ENCODE measurements at places on chromosomes 3 and 15. TPM values are rescaled to one million over a fixed set of nuclear protein-coding genes. Genes with fewer than 3 reads are reported as not detected.

Gene JMJD7
- 28.0 TPM for polyA plus RNA-seq

Gene IVD
- 25.7 TPM for polyA plus RNA-seq

DNA sequence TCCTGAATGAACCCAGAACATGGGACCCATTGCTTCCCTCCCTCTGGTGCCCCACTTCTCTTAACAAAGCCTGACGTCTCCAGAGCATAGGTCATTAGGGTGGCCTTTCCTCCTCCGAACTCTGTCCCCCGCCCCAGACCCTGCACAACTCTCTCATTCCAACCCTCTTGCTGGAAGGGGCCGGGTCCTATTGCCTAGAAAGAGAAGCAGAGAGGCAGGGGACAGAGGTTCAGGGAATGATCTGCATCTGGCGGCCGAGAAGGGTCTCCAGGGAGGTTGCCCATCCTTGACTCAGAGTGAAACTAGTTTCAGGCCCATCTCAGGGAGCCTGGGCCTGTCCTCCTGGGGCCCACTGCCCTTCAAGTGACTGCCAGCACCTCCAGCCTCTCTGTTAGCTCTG is 79.0 kb downstream of the LINGO1 start:
- H3K27me3 ChIP-seq: no peaks in the 10 kb centered on the region
- H3K36me3 ChIP-seq: no peaks in the 10 kb centered on the region
- no peaks in the 10 kb centered on the region for H3K4me1 ChIP-seq
- no peak overlapping the region for H3K4me3 ChIP-seq
- H3K27ac ChIP-seq: no peak overlapping the region
- DNase-seq: no peak

Gene SLTM
- 92.1 TPM for polyA plus RNA-seq

Gene NR2E3
- polyA plus RNA-seq: not detected

DNA sequence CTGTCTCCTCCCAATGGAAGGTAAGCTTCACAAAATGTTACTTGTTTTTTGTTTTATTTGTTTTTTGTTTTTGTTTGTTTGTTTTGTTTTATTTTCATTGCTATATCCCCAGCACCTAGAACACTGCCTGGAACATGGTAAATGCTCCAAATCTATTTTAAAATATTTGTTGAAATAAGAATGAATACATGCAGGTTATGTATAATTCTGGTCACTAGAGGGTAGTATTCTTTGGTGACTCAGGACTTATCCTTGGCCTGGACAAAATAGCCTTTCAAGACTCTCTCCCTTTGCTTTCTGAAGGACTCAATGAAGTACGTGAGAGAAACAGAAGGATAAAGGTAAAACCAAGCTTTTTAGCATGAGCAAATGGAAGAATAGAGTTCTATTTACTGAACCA is 46.9 kb upstream of the PPP2R3A start:
- no peak overlapping the region for H3K27ac ChIP-seq
- H3K4me3 ChIP-seq: no peak overlapping the region
- no peaks in the 10 kb centered on the region for H3K4me1 ChIP-seq
- H3K27me3 ChIP-seq: no peaks in the 10 kb centered on the region
- no peak for DNase-seq

- DNase-seq: peak; percentile 41
- H3K27me3 ChIP-seq: no peaks in the 10 kb centered on the region
- H3K4me3 ChIP-seq: no peak overlapping the region
- H3K27ac ChIP-seq: no peak overlapping the region
Measured at GRCh38 chr3:137946356-137946973, 63.5 kb upstream of the CLDN18 start.

- no peak overlapping the region for H3K27ac ChIP-seq
- no peak for DNase-seq
- no peaks in the 10 kb centered on the region for H3K4me1 ChIP-seq
- no peaks in the 10 kb centered on the region for H3K27me3 ChIP-seq
- H3K36me3 ChIP-seq: no peaks in the 10 kb centered on the region
Measured at GRCh38 chr3:38610934-38611333, 38.6 kb downstream of the SCN5A start.

Gene AMOTL2
- polyA plus RNA-seq: 0.48 TPM

GRCh38 chr15:41894791-41895463 is 1.1 kb upstream of the SPTBN5 start:
- DNase-seq: peak; percentile 87
- peak overlapping the region; percentile 80 for H3K27ac ChIP-seq
- peaks cover 38% of the 10 kb centered on the region for H3K4me1 ChIP-seq
- peak overlapping the region; percentile 12 for H3K4me3 ChIP-seq
